ENCODE measurements at places on chromosomes 3 and 15. TPM values are rescaled to one million over a fixed set of nuclear protein-coding genes. Genes with fewer than 3 reads are reported as not detected.

DNA sequence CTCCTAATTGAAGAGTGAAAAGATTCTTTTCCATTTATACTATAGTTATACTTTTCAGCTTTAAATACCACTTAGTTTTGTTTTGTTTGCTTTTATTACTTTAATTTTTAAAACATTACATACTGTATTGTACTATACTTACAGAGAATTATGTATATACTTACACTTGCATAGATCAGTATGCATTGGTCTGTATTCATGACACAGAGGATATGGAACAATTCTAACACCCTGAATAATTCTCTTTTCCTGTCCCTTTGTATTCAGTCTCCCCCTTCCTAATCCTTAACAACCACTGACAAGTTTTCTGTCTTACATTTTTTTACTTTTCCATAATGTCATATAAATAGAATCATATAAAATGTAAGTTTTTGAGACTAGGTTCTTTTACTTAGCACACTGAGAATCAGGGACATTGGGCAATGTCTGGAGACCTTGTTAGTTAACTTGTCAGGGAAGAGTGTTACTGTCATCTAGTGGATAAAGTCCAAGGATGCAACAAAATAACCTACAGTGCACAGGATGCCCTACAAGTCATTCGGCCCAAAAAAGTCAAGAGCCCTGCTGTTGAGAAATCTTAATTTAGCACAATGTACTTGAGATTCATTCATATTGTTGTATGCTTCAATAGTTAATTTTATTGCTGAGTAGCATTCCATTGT lies 95.7 kb upstream of the MCTP2 start:
- ATAC-seq, result no peak

GRCh38 chr3:103947062-103947461 lies 1419.6 kb upstream of the ALCAM start:
- no peak for ATAC-seq

- no peak for ATAC-seq
Observed at GRCh38 chr15:23695282-23695681, 8.2 kb upstream of the NDN start.

DNA sequence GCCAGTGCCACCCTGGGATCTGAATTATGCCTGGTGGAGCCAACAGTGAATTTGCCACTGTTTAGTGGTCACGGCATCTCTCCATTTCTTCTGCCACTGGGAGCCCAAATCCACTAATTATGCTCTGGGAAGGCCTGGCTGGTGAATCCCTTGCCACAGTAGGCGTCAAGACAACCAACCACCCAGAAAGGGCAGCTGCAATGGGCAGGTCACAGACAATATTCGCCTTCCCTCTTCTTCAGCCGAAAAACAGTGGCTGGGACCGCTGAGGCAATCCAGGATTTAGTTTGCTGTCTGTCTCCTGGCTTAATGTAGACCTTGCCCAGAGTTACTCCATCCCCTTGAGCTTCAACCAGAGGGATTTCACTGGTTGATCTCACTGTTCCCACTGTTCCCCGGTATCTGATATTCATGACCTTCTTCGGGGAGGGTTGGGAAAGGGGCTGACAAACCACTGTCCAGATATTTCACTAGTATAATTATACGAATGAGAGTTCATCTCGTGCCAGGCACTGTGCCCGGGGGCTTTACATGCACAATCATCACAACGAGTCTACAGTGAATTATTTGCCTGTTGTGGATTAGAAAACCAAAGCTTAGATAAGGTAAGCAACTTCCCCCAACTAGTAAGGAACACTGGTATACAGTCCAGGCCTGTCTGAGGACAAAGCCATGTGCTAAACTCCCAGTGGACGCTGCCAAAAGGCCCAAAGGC lies 49.9 kb upstream of the RAB6B start:
- ATAC-seq, result no peak

The SLC9C1 gene
- not detected for total RNA-seq

DNA sequence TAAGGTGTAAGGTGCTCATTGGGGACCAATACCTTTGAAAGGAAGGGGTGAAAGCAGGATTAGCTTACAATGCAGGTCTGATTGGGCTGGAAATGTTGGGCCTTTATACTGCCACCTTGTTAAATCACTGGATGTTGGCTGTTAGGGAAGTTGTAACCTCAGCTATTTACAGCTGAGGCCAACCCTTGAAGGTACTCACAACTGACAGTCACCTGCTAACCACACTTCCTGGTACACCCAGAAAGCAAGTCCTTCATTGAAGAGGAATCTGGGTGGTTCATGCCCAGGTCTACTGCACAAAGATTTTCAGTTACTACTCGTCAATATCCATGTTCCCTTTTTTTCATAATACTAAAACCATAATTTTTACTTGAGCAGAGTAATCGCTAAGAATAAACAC lies 65.4 kb upstream of the CLDN18 start:
- ATAC-seq, result no peak

DNA sequence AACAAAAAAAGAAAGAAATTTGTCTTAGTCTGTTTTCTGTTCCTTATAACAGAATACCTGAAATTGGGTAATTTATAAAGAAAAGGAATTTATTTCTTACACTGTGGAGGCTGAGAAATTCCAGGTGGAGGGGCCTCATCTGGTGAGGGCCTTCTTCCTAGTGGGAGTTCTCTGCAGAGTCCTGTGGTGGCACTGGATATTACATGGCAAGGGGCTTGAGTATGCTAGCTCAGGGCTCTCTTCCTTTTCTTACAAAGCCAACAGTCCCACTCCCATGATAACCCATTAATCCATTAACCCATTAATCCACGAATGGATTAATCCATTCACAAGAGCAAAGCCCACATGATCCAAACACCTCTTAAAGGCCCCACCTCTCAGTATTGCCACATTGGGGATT lies 2.9 kb upstream of the SATB1 start:
- ATAC-seq, result no peak

Data from gastroesophageal sphincter (tissue), 4 donors.